CD4-positive, alpha-beta T cell (primary cell): ENCODE measurements at places on chromosomes 16 and 17.

DNA sequence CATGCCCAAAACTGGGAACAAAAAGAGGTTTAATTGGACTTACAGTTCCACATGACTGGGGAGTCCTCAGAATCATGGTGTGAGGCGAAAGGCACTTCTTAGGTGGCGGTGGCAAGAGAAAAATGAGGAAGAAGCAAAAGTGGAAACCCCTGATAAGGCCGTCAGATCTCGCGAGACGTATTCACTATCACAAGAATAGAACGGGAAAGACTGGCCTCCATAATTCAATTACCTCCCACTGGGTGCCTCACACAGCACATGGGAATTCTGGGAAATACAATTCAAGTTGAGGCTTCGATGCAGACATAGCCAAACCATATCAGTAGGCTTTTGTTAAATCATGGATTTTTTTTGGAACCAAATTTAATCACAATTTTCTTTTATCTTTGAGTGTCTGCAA is 24.4 kb downstream of the RBL2 start:
- no peak for DNase-seq

GRCh38 chr16:27597361-27597760 is 47.4 kb downstream of the KATNIP start:
- DNase-seq: no peak

DNA sequence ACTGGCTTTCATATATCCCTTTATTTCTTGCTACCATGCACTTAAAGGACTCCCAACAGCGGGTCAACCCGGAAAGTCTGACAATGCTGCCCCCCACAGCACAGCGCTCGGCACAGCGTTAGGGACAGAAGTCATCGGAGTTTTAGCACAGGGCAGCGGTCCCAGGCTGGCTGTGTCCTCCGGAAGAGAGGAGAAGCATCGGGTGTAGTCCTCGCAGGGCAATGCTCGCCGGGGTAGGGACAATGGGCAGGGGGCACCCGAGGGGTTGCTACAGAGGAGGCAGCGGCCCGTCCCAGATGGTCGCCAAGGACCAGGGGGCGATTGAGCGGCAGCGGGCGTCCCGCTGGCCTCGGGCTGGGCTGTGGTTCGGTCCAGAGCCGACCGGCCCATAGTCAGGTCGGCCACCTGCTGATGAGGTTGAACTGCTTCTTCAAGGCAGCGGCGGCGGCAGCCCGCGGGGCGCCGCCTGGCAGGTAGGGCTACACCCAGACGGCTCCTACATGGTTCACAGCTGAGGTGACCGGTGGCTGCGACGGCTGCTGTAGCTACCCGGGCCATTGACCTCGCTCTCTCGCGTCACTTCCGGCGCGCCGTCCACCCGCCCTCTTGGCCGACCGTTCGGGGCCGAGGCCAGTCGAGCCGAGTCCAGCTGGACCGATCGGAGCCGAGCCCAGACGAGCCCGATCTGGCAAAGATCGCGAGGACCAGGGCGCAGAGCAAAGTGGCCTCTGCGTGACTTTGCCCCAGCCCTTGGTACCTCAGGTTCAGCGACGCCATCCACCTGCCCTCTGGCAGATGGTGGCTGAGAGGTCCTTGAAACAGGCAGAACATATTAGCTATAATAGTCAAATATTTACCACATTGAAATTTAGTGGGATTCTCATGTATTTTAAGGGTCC is 4.7 kb upstream of the LCMT1 start:
- DNase-seq: peak; percentile 83

GRCh38 chr16:21663889-21664647 is at the start of gene OTOA:
OTOA (plus strand) TSS chr16:21663968; CDS start chr16:21678515, 14,547 bp downstream.
- peak; percentile 26 for DNase-seq

GRCh38 chr16:4350787-4351659 is at the start of gene PAM16:
PAM16 (minus strand) TSS chr16:4351321; CDS start chr16:4351234, 87 bp downstream.
- DNase-seq: peak; percentile 97

DNA sequence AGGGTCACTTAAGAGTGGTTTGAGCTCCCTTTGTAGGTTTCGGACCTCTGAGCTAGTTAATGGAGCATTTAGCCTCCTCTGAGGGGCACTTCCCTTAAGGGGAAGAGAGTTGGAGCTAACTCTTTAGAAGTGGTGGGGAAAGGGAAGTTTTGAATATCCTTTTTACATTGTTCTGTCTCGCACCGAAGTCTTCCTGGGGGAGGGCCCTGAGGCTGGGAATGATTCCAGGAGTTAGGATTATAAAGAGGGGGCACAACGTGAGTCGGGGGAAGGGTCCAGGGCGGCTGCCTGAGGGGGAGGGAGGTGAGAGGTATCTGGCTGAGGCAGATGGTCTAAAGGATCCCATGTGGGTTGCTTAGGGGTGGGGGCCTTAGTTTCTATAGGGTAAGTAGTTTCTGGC is 32.3 kb downstream of the SEC14L1 start:
- no peak for DNase-seq

DNA sequence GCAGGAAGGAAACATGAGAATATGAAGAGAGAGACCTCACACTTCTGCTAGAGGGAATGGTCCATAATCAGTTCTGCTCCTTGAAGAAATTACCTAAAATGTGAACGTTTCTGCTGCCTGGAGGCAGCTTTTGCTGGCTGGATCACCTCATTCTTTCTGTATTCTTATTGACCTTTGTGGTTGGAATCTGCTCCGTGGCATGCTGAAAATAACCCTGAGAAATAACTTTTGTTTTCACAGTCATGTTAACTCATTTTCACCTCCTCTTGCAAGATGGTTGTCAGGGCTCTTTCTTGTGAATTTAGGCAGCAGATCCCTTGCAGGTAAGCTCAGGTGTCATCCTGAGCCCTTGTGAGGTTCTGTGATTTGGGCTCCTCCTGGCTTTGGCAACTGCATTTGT is 70.2 kb downstream of the IRF8 start:
- DNase-seq: no peak

DNA sequence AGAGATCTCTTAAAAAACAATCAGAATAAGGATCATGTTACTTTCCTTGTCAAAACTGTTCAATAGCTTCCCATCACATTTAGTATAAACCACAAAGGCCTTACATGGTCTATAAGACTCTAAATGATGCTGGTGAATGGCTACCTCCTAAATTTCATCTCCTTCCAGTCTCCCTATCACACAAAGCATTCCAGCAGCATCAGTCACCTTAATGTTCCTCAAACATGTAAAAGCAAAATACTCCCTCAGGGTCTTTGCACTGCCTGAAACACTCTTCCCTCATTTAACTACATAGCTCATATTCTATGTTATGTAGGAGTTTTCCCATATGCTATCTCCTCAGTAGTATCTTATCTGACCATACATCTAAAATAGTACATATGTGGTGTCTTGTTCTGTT is 53.5 kb upstream of the INTS2 start:
- no peak for DNase-seq

- no peak for DNase-seq
Observed at GRCh38 chr16:86379505-86379846, 130.9 kb upstream of the FOXF1 start.

- DNase-seq: no peak
Observed at GRCh38 chr17:10729334-10730193, at the start of gene TMEM220. TMEM220 (minus strand) TSS chr17:10730023; CDS start chr17:10729851, 172 bp downstream.

- peak; percentile 25 for DNase-seq
Observed at GRCh38 chr17:19867079-19867328, 732 bp downstream of the ULK2 start.

DNA sequence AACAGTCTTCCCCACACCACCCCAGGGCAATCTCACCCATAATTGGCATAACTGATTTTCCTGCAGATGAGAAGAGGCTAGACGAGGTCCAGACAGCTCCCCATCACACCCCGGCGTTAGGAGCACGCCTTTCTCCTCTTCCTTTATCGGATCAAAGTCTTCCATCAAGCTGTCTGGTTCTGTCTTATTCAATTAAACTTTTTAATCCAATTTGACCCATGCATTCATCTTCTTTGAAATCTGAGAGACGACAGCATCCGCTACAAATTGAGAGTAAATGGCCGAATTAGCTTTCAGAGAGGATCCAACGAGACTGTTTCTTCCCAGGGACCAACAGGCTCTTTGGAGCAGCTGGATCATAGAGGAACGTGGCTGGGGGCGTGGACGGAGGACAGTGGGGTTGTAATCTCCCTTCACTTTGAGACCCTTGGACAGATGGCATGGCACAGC is 44.4 kb upstream of the GPRC5B start:
- no peak for DNase-seq

DNA sequence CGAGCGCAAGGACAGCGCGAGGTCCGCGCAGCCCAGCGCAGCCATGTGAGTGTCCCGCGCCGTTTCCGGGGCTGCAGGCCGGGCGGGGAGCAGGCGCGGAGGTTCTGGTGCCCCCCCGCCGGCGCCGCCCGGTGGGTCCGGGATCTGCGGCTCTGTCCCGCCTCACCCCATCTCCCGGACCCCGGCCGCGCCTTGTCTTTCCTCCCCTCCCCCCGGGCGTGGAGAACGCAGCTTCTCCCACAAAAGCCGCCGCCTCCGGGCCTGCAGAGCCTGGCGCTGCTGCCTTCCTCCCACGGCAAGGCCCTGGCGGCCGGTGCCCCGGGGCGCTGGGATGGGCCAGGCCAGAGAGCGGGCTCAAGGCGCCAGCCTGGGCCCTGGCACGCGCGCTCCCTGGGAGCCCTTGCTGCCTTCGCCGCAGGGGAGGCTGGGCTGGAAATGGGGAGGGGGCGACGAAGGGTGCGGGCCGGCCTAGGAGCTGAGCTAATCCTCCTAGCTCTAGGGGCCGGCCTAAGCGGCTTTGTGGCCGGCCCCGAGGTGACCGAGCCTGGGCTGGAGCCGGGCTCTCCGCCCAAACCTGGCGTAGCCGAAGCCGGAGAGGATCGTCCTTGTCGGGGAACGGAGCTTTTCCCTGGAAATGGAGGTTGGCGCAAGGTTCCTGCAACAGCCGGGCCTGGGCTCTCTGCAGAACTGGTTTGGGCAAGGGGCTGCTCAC is 397 bp downstream of the RIPOR1 start:
- DNase-seq: no peak

DNA sequence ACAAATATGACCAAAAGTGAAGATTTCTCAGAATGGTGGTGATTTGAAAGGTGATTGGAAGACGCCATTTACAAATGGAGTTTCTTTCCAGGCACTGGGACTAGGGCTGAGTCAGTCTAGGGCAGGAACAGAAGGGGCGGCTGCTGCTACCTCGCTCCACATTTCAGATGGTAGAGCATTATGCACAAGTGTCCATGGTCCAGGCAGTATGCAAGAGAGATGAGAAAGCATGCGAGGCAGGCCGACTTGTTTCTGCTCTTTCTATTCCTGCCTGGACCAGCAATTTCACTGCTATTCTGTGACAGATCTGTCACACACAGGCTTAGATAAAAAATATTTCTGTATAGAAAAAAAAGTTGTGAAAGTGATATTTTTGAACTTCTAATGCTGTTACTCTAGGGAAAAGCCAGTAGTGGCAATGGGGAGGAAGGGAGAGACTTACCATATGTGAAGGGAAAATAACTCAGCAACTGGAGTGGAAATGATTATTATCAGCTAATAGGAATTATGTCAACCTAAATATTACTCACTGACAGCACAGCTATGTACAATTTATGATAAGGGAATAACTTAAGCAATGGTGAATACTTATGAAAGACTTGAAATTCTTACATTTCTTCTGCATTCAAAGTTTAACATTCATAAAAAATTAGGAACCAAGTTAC is 134.7 kb upstream of the NETO2 start:
- DNase-seq: no peak

GRCh38 chr16:81116285-81116684 is 20.1 kb upstream of the GCSH start:
- no peak for DNase-seq

DNA sequence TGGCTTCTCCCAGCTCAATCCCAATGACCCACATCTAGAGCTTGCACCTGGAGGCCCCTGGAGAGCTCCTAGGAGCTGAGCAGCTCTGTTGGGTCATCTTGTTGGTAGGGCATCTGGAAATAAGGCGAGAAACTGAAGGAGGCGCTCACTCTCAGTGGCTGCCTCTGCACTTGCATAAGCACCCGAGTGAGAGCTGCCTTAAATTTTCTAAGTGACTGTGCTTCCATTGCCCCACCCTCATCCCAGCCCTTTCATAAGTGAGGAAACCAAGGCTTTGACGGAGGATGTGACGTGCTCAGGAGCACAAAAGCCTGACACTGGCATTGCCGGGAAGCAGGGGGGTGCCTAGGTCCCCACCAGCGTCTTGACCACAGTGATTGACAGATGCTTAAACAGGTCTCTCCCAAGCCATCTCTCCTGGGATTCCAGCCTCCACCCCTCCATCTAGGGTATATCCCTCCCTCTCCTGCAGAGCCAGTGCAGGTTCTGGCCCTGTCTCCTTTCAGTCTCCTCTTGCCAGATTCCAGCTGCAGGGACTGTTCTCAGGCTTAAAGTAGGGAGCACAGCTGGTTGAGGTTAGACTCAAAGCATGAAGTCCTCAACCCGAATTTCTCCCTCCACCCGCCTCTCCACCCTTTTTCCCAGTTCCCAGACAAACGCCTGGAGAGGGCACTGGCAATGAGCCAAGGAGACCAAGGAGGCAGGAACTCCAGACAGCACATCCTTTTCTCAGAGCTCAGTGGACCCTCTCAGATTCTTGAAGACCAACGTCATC is 113.7 kb downstream of the IRX5 start:
- no peak for DNase-seq

- DNase-seq: peak; percentile 70
Observed at GRCh38 chr17:79732804-79733691, 2.3 kb downstream of the ENPP7 start.

DNA sequence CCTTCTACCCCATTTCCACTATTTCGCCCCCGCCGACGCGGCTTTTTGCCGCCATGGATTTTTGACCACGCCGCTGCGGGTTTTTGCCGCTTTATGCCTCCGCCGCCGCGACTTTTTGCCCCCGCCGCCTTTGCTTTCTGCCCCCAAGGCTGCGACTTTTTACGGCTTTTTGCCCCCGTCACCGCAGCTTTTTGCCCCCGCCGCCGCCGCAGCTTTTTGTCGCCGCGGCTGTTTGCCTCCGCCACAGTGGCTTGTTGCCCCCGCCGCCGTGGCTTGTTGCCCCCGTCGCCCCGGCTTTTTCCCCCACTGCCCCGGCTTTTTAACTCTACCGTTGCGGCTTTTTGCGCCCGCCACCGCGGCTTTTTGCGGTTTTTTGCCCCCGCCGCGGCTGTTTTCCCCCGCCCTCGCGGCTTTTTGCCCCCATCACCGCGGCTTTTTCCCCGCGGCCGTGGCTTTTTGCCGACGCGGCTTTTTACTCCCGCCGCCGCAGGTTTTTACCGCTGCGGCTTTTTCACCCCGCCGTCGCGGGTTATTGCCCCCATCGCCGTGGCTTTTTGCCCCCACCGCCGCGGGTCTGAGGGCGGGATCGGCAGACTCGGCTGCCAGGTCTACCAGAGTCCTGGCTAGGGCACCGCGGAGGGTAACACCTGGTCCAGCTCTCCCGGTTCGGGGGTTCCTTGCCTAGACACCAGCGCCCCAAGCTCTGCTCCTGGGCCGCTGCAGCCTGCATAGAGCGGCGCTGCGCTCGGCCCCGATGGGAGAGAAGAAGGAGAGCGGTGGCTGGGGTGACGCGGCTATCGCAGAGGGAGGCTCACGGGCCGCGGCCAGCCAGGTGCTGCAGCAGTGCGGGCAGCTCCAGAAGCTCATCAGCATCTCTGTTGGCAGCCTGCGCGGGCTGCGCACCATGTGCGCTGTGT is 562.7 kb upstream of the WSB1 start:
- DNase-seq: no peak

GRCh38 chr17:74808714-74809430 is 32.7 kb upstream of the NAT9 start:
- DNase-seq: no peak

GRCh38 chr16:80120899-80121521 is 419.8 kb upstream of the DYNLRB2 start:
- no peak for DNase-seq
